ENCODE measurements at places on chromosomes 16 and 17. TPM values are rescaled to one million over a fixed set of nuclear protein-coding genes. Genes with fewer than 3 reads are reported as not detected.

GRCh38 chr16:69773260-69773947, 11.3 kb downstream of the WWP2 start:
- DNase-seq: no peak

- DNase-seq: no peak
Observed at GRCh38 chr16:82699711-82700495, 73.1 kb downstream of the CDH13 start.

DNA sequence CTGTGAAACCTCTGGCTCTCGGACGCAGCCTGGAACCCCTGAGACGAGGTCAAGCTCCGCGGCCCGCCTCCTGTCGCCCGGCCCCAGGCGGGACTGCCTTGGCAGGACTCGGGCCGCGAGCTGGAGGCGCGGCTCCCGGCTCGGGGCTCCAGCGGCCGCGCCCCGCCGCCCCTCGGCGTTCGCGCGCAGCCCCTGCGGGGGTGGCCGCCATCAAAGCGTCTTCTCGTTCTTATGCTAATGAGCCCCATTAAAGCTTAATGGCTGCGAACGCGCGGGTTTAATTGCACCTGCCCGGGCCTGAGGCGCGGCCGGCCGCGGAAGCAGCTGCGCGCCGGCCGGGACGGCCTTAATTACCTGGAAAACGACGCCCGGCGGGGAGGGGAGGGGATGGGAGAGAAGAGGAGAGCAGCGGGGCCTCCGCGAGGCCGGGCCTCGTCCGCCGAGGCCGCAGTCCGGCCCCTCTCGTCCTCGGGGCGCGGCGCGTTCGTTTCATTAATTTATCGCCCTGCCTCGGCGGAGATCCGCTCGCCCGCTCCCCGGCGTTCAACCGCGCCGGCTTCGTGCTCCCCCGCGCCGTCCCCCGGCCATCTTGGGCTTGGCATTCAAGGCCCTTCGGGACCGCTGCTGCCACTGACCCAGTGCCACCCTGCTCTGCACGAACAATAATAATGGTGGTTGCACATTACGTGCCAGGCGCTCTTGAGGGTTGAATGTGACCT, 19.2 kb downstream of the RAI1 start:
- no peak for DNase-seq

HYDIN gene
- not detected for total RNA-seq

TOX3 gene
- 0.13 TPM for total RNA-seq

DNA sequence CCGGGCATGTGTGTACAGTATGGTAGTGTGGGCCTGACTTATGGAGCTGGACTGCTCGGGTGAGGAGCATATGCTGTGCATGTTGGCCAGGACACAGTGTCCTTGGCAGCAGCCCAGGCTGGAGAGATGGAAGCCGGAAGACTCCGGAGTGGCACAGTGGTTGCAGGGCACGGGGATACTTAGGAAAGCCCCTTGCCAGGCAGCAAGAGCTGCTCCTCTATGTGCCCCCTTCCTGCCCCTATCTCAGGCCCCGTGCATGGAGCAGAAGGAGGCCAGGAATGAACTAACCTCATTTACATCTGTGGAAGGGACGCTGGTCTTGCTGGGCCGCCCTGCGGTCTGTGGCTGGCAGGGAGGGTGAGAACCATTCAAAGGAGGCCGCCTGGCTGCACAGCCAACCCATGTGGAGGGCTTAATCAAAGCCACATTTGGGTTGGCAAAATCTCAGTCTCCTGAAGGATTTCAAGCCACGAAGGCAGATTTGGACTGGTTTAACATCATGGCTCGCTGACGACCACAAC, 32.2 kb upstream of the RCVRN start:
- no peak for DNase-seq

- DNase-seq: no peak
Observed at GRCh38 chr17:15892731-15893657, 51.9 kb upstream of the ADORA2B start.

FAM83G gene
- 16.7 TPM for total RNA-seq

CHRNE gene
- 0.10 TPM for total RNA-seq

DNA sequence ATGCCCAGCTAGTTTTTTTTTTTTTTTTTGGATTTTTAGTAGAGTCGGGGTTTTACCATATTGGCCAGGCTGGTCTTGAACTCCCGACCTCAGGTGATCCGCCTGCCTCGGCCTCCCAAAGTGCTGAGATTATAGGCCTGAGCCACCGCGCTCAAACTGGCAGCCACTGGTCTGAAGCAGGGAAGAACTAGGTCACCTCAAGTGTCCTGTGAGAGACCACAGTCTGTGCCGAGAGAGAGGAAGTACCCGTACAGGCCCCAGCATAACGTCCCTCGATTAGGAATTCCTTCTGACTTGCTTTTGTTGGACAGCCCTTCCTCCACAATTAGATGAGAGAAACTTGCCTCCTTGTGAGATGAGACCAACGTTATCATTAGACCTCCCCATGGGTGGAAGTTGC, 13.7 kb upstream of the CD300E start:
- no peak for DNase-seq

KRTAP9-8 gene
- not detected for total RNA-seq

DNA sequence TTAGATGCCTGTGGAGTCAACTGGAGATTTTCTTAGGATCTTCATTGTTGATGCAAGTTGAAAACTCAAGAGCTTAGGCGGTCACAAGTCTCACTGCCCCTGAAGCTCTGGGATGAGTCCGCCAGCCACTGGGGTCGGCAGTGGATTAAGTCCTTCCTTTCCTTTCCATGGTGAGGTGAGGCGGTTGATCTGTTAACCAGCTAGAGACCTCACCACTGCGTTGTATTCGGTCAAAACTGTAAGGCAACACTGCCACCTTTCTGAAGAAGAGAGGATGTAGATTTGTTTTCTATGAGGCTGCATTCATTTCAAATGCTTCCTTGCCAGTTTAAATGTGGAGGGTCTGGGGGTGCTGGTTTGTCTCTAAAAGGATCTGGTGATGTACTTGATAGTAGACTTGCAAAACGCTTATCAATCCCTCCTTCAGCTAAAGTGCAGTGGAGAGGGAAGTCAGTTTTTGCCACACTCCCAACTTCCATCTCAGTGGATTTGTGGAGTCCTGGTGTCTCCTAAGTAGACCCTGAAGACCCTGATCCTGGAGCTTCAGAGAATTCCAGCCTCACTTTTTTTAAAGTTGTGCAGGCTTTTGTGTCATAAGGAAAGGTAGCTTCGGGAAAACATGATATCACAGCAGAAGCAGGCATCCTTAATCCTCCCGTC, 1.7 kb downstream of the MYOCD start:
- no peak for DNase-seq

SBK1 gene
- total RNA-seq: 0.29 TPM

DNA sequence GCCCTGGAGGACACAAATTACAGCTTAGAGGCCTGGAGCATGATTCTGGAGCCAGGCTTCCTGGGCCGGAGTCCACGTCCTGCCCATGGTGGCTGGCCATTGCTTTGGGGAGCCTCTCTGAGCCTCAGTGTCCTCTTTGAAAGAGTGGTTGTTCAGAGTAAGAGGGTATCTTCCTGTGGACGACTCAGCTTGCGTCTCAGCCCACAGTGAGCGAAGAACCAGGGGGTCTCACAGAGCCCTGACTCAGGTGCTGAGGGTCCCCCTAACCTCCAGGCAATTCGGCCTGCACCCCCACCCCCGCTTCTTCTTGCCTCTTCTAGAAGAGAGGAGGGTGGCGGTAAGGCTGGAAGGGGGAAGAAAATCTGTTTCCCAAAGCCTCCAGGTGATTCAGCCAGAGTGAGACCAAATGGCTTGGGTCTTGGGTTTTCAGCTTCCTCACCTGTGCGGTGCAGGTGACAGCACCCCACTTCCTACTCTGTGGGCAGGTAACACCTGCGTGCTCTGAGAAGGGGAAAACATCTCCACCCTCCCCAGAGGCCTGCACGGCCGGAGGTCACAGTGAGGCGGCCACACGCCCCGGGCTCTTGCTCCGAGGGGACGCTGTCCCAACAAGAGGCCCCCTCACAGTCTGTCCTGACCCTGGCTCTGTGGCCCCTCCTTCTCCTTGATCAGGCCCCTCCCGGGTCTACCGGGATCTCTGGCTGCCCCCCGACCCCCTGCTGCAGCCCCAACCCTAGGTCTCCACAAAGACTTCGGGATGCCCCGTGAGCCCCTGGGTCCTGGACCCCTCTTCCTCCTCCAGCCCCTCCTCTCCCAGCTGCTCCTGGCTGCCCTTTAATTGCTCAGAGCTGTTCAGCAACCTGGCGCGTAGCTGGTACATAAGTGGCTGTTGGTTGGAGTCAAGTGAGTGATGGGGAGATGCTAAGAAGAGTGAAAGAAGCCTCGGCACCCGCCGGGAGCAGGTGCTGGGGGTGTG, 119.2 kb downstream of the METRNL start:
- no peak for DNase-seq

DNA sequence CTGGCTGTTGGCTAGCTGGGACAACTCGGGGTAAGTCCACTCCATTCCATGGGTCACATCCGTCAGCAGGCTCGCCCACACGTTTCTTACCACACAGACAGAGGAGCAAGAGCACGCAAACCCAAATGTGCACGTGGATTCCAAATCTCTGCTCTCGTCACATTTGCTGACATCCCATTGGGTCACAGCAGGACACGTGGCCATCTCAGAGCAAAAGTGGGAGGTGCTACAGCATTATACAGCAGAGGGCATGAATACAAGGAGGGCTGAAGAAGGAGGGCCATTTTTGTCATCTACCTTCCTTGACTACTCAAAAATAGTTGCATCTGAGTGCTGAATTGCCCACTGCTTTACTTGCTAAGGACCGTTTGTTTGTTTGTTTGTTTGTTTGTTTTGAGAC, 84.7 kb downstream of the RBBP6 start:
- no peak for DNase-seq

- peak; percentile 77 for DNase-seq
Observed at GRCh38 chr17:69516911-69517310, 102.4 kb downstream of the MAP2K6 start.

EME1 gene
- 16.8 TPM for total RNA-seq

- no peak for DNase-seq
Observed at GRCh38 chr17:37888881-37889280, 35.3 kb upstream of the TBC1D3K start.

ASIC2 gene
- not detected for total RNA-seq

Measured in GM12878 (cell line).